ENCODE measurements at places on chromosomes 7 and 10. TPM values are rescaled to one million over a fixed set of nuclear protein-coding genes. Genes with fewer than 3 reads are reported as not detected.

Gene DNAJC12
- total RNA-seq: 72.8 TPM

Gene VAX1
- not detected for total RNA-seq

Gene NAT16
- not detected for total RNA-seq

Gene UCMA
- total RNA-seq: 0.63 TPM

Gene C1QL3
- total RNA-seq: not detected

Gene HOXA4
- 0.79 TPM for total RNA-seq

Gene MYH16
- not detected for total RNA-seq

Gene TUBB8
- total RNA-seq: not detected

Gene ARHGEF5
- total RNA-seq: not detected

DNA sequence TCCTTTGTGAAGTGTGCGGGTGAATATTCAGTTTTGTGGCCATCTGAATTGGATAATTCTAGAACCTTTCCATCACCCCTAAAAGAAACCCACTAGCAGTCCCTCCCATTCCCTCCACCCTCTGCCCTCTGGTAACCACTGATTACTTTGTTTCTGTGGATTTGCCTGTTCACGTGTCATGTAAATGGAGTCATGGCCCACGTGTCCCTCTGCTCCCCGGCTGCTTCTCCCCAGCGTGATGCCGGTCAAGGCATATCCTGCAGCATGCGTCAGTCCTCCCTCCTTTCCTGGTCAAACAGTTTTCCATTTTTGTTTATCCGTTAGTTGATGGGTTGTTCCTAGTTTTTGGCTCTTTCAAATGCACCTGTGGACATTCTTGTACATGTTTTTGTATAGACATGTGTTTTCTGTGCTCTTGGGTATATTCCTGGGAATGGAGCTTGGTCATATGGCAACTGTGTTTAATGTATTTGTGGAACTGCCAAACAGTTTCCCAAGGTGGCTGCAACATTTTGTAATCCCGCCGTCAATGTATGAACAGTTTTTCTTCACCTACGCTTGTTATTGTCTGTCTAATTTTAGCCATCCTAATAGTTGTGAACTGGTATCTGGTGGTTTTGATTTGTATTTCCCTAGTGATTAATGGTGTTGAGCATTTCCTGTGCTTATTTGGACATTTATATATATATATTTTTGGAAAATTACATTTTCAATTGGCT, 22.4 kb downstream of the PPP2R2D start:
- DNase-seq: no peak

DNA sequence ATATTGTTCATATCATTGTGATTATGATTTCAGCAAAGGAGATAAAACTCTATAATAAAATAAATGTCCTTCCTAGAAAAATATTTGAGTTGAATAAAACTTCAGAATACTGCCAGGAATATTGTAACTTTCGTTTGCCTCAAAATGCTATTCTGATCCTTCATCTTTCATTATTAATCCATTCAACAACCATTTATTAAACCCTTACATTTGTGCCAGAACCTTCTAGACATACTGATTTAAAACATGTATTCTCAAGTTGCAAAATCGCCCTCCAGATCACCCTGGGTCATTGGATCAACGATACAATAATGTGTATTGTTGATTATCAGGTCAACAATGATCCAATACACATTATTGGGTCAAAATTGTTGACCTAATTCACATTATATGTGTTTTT, 759.8 kb downstream of the CNTNAP2 start:
- DNase-seq: no peak

GRCh38 chr7:32073533-32073932, 3.3 kb upstream of the PDE1C start:
- DNase-seq: no peak

- DNase-seq: no peak
Observed at GRCh38 chr7:57417736-57418135, 32.2 kb upstream of the ZNF716 start.

GRCh38 chr7:116953906-116954838, 871 bp downstream of the ST7 start:
- peak; percentile 44 for DNase-seq

- no peak for DNase-seq
Observed at GRCh38 chr10:113122947-113123346, 172.9 kb downstream of the TCF7L2 start.

- no peak for DNase-seq
Observed at GRCh38 chr7:51312951-51313737, 3.5 kb downstream of the COBL start.

DNA sequence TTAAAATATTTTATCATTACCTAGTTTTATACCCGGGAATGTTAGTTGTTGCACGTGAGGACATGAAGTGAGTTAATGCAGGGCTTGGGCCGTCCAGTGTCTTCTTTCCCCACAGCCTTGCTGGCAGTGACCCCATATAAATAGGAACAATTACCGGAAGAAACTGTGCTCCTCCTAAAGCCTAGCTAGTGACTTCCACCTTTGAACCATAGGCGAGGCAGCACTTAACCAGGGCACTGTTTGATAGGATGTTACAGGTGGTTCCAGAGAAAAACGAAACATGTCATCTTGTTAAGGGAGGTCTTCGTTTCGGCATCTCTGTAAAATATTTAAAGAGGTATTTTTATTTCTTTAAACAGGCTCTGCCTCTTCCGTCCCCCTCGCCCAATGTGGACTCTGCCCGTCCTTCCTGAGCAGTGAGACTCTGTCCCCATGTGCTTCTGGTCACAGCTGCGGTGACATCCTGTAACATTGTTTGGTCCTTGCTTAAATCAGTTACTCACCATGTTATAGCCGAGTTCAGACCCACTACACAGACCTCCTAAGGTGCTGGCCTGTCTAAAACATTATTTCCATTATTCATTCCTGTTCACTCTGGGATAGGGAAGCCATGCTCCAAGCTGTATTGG, 145.6 kb downstream of the MGMT start:
- peak; percentile 5 for DNase-seq

GRCh38 chr10:5871596-5871995, 18.1 kb downstream of the ANKRD16 start:
- no peak for DNase-seq

GRCh38 chr7:129824291-129825208, 128.2 kb downstream of the UBE2H start:
- no peak for DNase-seq

GRCh38 chr7:155002411-155003091, 373 bp downstream of the PAXIP1 start:
- DNase-seq: peak; percentile 75

DNA sequence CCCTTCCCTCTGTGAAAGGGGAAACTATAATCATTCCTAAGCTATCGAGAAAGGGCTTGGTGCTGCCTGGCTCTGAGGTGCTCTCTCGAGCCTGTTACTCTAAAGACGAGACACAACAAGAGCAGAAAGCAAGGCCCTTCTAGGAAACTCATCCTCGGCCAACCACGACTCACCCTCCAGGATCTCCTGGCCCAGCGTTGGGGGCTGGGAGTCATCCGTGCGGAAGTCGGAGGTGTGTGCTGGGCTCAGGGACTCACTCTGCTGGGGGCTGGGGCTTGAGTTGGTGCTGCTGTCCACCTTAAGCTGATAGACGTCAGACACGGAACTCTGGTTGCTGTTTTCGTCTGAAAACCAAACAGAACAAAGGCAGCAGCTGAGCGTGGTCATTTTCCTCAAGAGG, 17.6 kb upstream of the BAZ1B start:
- no peak for DNase-seq

DNA sequence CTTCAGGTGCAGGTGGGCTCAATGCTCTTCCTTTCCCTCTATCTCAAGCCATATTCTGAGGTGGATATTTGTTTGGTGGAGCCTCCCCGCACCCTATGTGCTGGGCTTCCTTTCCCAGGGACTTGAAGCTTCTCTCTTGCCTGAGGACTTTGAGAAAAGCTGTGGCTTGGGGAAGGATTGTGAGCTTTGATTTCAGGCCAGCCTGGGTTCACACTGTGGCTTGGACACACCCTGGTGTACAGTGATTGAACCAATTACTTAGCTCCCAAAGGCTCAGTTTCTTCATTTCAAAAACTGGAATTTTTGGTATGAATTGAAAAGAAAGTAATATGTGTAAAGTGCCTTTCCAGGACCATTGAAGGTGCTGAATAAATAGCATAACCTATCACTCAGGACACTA, 224.5 kb upstream of the GLI3 start:
- DNase-seq: no peak

DNA sequence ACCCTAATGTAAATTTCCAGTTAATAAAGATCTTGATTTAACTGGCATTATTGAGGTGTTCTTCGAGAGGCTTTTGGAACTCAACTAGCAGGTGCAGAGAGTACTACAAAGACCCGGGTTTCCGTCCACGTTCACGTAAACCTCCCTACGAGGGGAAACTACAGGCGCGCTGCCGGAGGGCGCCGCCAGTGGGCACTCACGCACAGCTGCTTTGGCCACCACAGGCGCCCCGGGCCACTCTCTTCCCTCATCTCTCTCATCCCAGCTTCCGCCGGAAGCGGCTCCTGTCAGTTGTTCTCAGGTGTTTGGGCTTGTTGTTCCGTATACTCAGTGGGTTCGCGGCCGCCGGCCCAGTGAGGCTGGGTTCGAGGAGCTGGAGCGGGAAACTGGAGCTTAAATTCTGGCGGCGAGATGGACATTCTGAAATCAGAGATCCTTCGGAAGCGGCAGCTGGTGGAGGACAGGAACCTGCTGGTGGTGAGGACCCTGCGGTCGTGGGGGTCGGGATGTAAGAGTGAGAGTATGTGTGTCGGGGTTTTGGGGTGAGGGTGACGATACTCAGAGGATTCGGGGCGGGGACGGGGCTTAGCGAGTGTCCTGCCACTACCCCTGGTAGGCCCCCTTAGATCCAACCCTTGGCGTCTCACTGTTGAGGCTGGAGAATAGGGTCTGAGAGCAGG, at the start of gene PRPF18:
Gene PRPF18 (plus strand): TSS at position 290 of the 680 bp plus-strand sequence. CDS start 122 bp downstream, at position 412.
- DNase-seq: peak; percentile 97

DNA sequence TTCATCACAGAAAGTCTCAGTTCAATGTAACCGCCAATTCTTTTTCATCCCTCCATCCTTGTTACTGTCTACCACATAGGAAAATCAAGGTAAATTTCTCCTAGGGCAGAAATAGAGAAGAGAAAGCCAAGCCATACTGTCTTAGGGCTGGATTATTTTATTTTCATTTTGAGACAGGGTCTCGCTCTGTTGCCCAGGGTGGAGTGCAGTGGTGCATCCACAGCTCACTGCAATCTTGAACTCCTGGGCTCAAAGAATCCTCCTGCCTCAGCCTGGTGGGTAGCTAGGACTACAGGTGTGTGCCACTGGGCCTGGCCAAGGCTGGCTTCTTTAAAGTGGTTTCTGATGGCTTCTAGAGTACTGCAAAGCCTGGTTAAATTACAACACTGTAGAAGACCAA, 181.7 kb downstream of the SRPK2 start:
- DNase-seq: no peak

- DNase-seq: no peak
Observed at GRCh38 chr7:25311346-25311745, 83.1 kb upstream of the NPVF start.

- no peak for DNase-seq
Observed at GRCh38 chr10:127091354-127091753, 105.0 kb downstream of the INSYN2A start.

- no peak for DNase-seq
Observed at GRCh38 chr10:97651773-97652172, 11.3 kb downstream of the PI4K2A start.

Data from Karpas-422 (cell line).